Calu3 (cell line): ENCODE measurements at places on chromosomes 1 and 21.

GRCh38 chr1:204507317-204508105, 8.7 kb upstream of the MDM4 start:
- peak; percentile 58 for DNase-seq

GRCh38 chr1:29209173-29209572, 21.6 kb downstream of the MECR start:
- DNase-seq: no peak

- DNase-seq: no peak
These were observed 3.6 kb downstream of the FAM20B start for GRCh38 chr1:179029321-179029759.

GRCh38 chr21:19029816-19030215, 626.2 kb upstream of the TMPRSS15 start:
- DNase-seq: no peak

DNA sequence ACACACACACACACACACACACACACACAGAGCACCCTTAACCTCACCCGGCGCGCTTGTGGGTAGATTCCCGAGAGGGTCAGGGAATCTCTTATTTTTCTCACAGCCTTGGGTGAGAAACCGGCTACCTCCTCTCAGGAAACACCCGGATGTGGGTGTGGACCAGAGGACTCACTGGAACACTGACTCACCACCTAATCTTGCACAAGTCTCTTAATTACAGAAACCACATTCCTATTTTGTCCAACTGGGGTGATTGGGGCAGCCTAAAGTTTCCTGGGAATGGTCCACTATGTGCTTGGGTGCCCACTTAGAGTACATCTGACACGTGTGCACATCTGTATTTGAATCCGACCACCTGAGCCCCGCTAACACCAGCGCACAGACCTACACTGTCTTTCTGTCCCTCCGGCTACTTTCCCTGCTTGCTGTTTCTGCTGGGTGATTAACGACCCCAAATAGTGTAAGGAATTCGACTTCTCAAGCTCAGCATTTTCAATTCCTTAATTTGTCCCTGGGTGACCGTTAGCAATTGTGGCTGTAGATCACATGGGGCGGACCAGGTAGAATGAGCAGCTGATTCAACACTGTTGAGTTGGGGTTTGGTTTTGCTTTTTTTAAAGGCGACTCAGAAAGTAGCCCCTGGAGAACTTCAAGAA, 14.0 kb upstream of the TBX15 start:
- DNase-seq: peak; percentile 62

DNA sequence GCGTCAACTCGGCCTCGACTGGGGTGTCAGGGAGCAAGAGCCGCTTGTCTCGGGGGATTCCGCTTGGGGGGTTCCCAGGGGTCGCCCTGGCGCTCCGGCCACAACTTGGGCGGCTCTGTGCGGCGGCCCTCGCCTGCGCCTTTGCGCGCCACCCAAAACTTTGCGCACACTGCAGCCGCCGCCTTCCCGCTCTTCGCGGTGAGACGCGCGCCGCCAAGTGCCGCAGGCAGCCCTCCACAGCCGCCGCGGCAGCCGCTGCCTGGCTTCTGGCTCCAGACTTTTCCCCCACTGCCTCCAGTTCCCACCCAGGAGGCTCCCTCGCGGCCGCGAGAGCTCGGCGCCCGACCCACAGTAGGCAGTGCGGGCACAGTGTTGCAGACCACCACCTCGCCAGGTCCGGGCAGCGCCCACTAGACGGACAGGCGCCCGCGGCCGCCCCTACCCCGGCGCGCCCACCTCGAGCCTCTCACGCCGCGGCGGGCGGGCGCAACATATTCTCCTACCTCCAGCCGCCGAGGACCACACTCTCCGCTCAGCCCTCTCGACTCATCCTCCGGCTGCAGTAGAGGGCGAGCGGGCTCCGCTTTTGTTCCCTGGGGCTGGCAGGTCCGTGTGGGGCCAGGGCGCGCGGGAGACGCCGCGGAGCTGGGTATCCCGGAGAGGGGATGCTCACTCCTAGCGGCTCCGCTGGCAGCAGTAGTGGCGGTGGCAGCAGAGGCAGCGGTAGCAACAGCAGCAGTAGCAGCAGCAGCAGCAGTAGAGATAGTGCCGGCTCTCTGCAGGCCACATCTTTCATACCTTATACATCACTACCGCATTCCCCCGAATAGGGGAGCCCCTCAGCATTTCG, 296.6 kb downstream of the OMA1 start:
- no peak for DNase-seq

DNA sequence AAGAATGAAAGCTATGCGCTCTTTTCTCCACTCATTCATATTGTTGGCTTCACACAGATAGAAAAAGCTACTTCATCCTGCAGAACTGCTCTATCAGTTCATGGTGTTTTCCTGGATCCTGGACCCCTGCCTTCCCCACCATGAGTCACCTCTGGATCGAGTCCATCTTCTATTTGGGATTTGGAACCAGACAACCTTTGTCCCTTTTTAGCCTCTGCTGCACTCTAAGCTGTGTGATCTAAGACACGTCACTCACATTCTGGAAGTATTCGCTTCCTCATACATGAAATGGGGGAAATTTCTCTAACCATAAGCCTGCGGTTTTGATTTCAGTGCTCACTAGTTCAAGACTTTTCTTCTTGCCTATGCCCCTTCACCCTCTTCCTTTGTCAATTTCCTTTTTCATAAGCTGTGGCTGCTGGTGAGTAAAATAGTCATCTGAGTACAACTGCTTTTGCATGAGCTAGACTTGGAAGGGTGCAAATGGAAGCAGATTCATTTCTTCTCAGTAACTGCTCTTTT, 14.1 kb upstream of the DEGS1 start:
- DNase-seq: peak; percentile 38
